Left lobe of liver (tissue), 2 donors: ENCODE measurements at places on chromosomes 4 and X.

- no peak for DNase-seq
These were observed 39.8 kb downstream of the CXCL1 start for GRCh38 chr4:73908965-73909364.

DNA sequence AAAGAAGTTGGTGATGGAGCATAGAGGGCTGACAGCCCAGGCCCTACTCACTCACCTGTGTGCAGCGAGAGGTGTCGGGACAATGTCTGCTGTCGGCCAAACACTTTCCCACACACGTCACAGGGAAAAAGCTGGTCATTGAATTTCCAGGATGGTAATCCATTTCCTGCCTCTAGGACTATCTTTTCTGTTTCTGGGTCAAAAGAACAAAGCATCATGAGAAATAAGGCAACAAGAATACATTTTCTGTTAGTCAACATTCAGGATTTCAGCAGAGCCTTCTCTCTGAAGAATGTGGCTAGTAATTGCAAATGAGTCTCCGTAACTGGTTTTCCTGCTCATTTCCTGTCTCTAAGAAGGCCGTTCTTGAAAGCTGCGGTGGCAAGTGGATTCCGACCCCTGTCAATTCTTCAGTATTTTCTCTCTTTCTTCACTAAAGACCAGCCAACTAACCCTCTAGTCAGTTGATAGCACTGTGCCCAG, 99.4 kb downstream of the C4orf51 start:
- no peak for DNase-seq

- no peak for DNase-seq
These were observed 215.8 kb upstream of the LEF1 start for GRCh38 chr4:108384544-108384943.

GRCh38 chr4:99879458-99879857, 14.8 kb downstream of the LAMTOR3 start:
- no peak for DNase-seq

DNA sequence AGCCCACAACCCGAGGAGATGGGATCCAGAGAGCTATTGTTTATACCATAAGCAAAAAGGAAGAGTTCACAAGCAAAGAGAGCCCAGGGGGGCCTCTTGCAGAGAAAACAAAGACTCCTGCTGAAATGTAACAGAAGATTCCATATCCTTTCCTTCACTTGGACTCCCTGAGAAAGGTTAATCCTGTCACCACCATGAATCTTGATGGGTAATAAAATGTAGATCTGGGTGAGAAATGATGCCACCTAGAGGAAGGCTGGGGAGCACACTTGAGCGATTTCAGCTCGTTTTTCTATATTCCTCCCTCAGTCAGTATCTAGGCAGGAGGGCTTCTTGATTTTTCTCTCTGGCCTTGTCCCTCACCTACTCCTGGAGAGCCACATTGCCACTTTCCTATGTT, 10.2 kb upstream of the KCNE5 start:
- no peak for DNase-seq

GRCh38 chr4:106677213-106677612, 308.6 kb upstream of the GIMD1 start:
- no peak for DNase-seq
